ENCODE measurements at places on chromosomes 2 and 18.

DNA sequence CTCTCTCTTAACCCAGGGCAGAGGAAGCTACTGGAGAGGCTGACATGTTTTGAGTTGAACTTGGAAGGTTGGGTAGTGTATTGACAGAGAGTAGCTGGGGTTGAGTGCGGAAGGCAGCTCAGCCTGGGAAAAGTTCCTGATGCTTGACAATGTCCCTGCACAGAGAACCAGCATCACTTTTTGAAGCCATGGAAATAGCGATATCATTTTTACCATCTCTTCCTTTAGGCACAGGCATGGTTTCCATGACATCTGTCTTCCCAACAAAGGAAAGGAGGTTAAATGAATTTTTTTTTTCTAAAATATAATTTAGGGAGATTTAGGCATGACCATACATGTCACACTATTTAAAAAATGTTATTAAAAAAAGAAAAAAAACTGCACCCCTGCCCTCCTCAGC is 78.3 kb upstream of the KCNE4 start:
- no peak for DNase-seq

DNA sequence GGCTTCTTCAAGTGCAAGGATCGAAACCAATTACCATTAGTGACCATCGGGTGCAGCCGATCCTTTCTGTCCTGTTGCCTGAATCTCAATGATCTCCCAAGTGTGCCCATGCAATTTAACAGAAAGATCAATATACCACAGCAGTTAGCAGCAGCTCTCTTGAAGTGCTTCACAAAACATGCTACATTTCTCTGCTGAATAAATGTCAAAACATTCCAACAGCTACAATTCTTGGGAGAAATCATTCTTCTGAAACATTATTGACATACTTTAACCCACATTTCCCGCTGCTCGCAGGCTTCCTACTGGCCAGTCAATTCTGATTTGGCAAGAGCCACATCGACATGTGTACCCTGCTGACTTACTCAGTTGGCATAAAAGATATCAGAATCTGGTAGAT is 907.7 kb downstream of the TMEM182 start:
- DNase-seq: no peak

GRCh38 chr18:49854681-49855080 is 41.3 kb upstream of the ACAA2 start:
- no peak for DNase-seq

DNA sequence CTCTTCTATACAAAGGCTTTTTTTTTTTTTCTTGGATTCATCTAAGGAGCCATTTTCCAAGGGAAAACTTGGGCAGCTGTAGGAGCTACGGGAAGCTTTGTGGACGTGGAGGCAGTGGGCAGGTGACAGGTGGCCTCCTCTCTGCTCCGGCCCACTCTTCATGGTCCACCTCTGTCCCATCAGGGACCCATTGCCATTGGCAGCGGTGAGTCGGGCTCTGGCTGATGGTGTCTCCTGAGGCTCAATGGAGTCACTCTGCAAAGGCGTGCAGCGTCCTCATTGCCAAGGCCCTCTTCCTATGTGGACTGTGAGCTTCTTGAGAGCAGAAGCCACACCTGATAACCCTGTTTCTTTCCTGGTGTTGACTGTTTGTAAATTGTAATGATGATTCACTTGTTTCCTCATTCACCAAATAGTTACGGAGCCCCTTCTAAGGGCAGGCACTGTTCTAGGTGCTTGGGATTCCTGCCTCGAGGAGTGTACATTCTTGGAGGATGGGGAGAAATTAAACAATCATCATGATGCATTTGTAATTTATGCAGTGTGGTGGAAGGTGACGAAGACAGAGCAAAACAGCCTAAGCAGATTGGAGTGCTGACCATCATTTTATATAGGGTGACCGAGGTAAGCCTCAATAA is 240.3 kb upstream of the HS6ST1 start:
- no peak for DNase-seq

GRCh38 chr2:214737188-214737587 is 72.3 kb downstream of the BARD1 start:
- no peak for DNase-seq

- DNase-seq: no peak
Observed at GRCh38 chr2:50753234-50753633, 278.7 kb downstream of the NRXN1 start.

- DNase-seq: peak; percentile 15
Observed at GRCh38 chr2:184597571-184597991, 748 bp upstream of the ZNF804A start.

DNA sequence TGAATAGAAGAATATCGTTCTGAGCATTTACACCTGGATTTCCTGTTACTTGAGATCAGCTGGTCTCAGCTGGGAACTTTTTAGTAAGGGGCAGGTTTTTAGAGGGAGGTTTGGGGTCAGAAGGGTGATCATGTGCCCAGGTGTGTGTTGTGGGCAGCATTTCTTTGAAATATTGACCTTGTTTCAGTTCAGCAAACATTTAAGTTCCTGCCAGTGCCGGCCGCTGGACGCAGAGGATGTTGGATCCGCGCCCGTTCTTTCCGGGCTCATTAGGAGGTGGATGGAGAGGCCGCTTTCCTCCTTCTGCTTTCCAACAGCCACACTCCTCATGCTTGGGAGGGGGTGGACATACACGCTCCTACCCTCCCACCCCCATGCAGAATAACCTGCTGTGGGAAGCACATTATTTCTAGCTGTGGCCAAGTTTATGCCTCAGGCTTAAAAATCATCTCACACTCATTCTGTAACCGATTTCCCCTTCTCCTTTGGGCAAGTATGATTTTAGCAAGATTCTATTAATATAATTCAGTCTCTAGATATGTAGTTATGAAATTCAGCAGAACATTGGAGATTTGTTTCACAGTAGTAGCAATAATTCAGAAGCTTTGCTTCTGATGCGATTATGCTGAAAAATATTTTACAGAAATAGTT is 131.4 kb downstream of the ZNF236 start:
- no peak for DNase-seq

DNA sequence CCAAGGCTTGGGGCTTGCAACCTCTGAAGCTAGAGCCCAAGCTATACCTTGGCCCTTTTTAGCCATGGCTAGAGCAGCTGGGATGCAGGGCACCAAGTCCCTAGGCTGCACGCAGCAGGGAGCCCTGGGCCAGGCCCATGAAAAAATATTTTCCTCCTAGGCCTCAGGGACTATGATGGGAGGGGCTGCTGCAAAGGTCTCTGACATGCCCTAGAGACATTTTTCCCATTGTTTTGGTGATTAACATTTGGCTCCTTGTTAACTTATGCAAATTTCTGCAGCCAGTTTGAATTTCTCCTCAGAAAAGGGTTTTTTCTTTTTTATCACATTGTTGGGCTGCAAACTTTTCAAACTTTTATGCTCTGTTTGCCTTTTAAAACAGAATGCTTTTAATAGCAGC is 56.9 kb upstream of the LHCGR start:
- DNase-seq: no peak

GRCh38 chr18:58302811-58303210 is 258.8 kb downstream of the NEDD4L start:
- DNase-seq: no peak

GRCh38 chr18:47777626-47778025 is 152.8 kb downstream of the SMAD2 start:
- no peak for DNase-seq

- no peak for DNase-seq
Observed at GRCh38 chr18:10757349-10757748, 231.5 kb downstream of the NAPG start.

- DNase-seq: no peak
Observed at GRCh38 chr2:207869784-207870778, 100.4 kb upstream of the FZD5 start.

DNA sequence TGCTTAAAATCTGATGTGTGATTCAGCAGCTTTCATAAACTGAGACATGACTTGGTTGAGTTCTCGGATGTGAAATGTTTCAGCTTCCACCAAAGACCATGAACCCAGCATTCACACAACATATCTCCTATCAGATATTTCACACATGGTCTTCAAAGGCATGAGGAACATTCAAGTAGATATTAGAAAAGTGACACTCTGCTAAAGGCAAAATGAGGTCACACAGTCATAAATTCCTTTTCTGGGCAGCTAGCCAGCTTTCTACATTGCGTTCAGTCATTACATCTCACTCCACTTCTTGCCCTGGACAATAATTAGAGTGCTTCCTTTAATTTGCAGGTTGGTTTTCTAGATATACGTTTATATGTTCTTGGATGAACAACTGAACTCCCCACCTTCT is 96.7 kb downstream of the GAREM1 start:
- no peak for DNase-seq

DNA sequence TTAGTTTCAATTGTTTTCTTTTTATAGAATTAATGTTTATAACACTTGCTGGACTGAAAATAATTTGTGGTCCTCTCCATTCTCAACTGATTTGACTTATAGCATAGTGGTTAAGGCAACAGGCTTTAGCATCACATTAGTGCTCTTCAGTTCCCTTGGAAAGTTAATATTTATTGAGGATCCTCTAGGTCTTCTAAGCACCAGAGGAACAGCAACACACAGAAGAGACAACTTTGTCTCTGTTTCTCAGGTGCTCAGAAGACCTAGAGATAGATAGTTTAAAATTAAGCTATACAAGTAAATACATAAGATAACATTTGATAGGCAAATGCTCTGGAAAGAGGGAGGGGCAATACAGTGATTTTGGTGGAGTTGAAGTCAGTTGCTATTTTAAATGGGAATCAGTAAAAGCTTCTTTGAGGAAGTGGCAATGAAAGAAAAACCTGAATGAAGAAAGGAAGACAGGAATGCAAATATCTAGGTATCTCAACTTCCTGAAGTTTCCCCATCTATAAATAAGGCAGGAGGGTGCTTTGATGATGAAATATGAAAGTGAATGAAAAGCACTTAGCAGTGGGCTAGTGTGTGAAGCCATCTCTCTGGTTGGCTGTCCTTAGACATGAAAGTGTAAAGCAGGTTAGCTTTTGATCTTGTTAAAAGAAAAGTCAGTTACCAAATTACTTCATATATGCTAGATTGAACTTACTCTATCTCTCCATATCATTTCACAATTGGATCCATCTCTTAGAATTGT is 7.9 kb downstream of the NEUROD1 start:
- DNase-seq: no peak

- no peak for DNase-seq
Observed at GRCh38 chr2:9658972-9659371, 28.2 kb upstream of the YWHAQ start.

DNA sequence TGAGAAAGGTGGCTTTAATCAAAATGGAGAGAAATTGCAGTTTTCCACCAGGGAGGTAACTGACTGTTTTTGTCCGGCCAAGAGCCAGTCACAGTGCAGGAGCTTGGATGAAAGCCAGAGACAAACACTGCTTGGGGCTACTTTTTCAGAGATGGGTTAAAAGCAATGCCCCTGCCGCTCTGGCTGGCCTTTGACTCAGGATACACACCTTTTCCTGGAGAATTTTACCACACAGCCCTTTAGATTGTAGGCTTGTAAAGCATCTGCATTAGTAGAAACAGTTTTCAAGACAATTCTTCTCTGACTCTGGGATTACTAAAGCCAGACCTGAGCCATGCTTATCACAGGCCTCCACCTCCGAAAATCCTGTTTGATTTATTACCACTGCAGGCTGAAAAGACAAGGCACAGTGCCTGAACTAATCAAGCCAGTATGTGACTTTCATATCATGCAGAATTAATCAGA is 79.7 kb downstream of the CCBE1 start:
- DNase-seq: no peak

- no peak for DNase-seq
Observed at GRCh38 chr2:170368370-170368769, 190.4 kb downstream of the MYO3B start.

GRCh38 chr2:203650860-203651613 is 55.4 kb upstream of the CD28 start:
- no peak for DNase-seq

GRCh38 chr2:23993736-23994269 is 16.1 kb upstream of the MFSD2B start:
- no peak for DNase-seq

GRCh38 chr2:132448771-132449170 is 32.2 kb downstream of the GPR39 start:
- no peak for DNase-seq

- peak; percentile 53 for DNase-seq
Observed at GRCh38 chr2:173043476-173043875, 32.2 kb upstream of the MAP3K20 start.

Measured in CD4-positive, alpha-beta T cell treated with Interferon alpha-2 for 1 hour (primary cell).